ENCODE measurements at places on chromosomes 11 and 22.

DNA sequence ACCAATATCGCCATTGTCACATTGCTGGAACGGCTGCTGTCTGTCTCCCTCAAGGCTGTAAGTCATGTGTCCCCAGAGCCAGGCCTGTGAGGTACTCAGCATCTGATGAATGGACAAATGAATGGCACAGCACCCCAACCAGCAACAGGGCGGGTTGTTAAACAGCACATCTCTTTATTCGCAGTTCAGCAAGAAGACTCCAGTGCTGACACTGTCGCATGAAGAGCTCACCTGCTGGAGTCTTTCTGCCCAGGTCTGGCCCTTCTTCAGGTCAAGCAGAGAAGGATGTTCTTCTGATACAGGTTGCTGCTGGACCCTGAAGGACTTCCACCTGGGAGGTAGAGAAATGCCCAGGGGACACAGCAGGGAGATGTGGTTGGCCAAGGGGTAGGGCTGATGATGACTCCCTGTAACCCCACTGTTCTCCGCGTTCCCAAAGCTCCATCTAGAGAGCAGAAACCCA is 4.8 kb downstream of the SPATA19 start:
- no peak for DNase-seq

DNA sequence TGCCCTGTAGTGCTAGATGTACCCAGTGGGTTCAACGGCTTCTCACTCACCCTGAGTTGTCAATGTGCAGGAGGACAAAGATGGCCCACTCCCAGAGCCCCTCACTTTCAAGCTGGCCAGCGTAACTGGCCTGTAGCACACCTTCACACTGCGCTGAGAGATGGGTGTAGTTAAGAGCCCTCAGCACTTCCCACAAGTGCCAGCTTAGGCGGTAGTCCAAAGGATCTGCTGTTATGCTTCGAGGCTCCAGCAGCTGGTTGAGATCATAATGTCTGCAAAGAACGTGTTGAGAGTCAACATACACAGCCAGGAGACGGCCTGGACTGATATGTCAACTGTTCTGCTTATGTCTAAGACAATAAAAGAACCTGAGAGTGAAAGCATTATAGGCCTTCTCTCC is 14.7 kb upstream of the CHRNA10 start:
- DNase-seq: no peak

DNA sequence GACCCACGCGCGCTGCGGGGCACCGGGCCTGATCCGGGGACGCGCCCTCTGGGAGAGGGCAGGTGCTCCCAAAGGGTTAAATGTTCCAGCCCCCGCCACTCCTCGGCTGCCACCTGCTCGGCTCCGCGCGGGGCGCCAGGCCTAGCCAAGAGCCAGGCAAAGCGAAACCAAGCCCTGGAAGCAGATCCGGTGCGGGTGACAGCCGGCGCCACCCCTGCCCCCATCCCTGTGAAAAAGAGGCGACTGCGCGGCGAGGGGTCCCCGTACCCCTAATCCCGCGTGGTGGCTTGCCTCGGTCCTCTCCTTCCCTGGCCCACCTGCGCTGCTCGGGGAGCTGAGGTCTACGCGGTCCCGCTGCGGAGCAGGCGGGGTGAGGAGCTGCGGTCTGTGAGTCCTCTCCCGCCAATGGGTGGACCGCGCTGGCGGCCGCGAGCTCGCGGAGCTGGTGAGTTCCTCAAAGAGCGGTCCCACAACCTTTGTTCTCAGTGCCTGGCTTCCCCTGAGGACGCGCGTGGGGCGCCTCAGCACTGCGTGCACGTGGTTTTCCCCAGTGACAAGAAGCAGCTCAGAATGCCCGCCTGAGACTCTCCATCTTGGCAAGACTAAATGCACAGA is at the start of gene ME3:
Gene ME3 (minus strand): TSS at position 610 of the 615 bp plus-strand sequence.
- DNase-seq: peak; percentile 37

DNA sequence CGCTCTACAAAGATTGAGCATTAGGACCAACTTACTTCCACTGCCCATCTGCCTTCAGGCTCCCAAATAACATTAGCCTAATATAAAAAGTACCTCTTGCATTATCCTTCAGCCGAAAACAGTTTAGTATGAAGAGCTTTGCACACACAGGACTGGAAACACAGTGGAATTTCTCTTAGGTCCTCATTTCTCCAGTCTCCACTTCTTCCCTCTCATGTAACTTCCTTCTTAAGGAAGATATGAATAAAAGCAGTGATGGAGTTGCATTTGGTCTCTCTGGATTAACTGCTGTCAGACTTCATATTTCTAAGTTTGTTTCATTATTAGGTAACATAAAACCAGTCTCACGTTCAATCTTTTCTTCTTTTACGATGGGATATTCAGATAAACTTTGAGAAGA is 5.6 kb upstream of the MPEG1 start:
- DNase-seq: no peak

DNA sequence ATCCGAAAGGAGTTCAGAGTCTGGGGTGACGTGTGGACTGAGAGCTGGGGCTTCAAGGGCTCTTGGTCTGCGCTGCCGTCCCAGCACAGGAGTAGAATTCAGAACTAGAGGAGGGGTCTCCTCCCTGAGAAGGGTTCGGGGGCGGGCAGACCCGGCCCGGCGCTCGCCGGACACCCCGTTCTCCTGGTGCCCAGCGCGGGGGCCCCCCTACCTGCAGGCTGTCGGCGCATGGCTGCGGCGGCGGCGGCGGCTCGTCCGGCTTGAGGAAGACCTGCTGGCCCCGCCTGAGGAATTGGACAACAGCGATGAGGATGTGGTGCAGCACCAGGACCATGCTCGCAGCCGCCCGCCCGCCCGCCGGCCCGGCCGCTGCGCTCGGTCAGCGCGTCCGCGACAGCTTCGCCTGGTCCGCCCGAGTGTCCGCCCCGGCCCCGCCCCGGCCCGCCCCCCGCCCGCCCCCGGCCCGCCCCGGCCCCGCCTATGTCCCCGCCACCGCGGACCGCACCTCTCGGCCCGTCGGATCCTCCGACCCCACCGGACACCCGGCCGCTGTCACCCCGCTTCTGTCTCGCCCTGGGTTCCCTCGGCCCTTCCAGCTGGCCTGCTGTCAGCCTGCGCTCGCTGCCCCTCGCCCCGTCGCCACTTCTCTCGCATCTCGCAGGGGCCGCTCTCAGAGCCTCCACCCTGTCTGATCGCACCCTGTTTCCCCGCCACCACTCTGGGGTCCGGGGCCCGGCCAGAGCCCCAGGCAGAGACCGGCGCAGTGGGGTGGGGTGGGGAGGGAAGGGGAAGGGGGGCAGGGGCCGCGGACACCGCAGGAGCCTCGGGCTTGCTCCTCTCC is 32.0 kb downstream of the PDE2A start:
- DNase-seq: no peak

DNA sequence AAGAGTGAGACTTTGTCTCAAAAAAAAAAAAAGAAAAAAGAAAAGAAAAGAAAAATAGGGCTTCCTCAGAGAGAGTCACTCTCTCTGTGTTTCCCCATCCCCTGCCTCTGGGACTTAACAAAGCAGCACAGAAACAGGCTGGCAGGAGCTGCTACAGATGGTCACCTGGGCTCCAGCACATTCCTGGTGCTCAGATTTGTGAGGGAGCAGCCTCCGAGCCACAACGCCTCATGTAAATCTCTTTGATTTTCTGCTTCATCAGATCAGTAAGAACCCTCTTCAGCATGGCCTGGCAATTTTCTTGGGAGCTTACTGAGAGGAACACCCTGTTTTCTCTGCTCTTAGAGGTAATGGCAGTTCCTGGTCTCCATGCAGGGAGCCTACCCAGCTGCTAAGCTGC is 15.2 kb upstream of the LDHA start:
- no peak for DNase-seq

- peak; percentile 35 for DNase-seq
These were observed 998 bp downstream of the BAIAP2L2 start for GRCh38 chr22:38109371-38110001.

GRCh38 chr11:72471005-72471898 is 36.9 kb upstream of the CLPB start:
- DNase-seq: peak; percentile 63

DNA sequence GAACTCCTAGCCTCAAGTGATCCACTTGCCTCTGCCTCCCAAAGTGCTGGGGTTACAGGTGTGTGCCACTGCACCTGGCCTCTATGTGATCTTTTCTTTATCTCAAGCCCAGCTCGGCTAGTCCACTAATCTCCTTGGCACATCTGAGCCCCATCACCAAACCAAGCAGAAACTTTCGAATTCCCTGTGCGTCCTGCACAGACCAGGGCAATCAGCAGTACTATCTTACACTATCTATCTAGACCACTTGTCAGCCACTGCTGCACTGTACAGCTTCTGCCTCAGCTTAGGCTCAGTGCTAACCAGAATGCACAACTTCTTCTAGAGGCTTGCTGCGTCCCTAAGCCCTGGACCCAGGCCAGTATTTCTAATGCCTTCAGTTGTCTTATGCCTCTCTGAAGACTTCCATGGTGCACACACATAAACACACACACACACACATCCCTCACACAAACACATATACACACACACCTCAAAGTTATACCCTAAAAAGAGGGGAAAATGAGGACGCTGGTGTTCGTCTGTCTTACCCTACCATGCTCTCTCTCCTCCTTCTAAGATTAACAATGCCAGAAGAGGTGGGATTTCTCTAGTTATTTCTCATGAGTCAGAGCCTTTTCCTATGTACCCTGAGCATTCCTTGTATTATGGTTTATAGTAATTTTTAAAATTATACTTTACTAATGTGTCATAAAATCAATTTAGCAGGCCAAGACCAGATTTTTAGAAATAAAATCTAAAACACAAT is 59.3 kb upstream of the FAM181B start:
- no peak for DNase-seq

DNA sequence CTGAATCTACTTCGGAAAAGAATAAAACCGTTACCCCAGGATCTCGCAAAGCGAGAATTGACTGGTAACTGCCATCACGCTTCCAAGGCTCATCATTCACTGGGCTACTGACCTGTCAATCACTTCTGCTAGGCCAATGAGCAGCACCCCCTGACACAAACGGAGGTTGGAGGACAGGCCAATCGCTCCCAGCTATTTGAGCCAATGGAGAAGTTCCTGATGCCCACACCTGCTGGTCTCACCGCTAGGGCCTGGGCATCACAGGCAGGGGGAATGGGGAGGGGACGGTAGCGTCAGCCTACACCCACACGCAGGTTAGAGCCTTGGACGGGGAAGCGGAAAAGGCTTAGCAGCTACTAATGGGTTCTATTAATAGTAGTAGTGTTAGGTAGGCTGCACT is 56.7 kb upstream of the CHST1 start:
- no peak for DNase-seq

GRCh38 chr11:107565219-107565937 is at the start of gene ALKBH8:
ALKBH8 (minus strand) TSS chr11:107565735; CDS start chr11:107560893, 4,842 bp downstream.
- DNase-seq: peak; percentile 42

GRCh38 chr11:46306296-46306853 is 28.9 kb downstream of the CREB3L1 start:
- no peak for DNase-seq

GRCh38 chr11:13262096-13262495 is 15.5 kb upstream of the BMAL1 start:
- no peak for DNase-seq

DNA sequence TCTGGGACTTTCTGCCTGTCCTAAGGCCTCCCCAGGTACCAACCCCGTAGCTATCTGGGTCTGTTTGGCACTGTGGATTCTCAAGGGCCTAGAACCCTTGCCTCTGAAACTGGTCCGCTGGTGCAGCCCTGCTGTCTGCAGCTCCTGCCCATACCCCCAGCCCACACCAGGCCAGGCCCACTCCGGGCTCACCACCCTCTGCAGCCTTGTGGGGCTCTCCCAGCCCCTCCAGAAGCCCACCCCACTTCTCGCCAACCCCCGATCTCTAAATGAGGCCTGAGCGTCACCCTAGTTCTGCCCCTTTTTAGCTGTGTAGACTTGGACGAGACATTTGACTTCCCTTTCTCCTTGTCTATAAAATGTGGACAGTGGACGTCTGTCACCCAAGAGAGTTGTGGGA is 4.7 kb downstream of the KLHDC7B start:
- no peak for DNase-seq

GRCh38 chr11:107956543-107956942 is 28.3 kb downstream of the RAB39A start:
- no peak for DNase-seq

GRCh38 chr11:1701091-1701807 is 4.3 kb downstream of the KRTAP5-6 start:
- DNase-seq: no peak

- peak; percentile 10 for DNase-seq
These were observed 130.1 kb downstream of the SOX6 start for GRCh38 chr11:16226245-16226644.

DNA sequence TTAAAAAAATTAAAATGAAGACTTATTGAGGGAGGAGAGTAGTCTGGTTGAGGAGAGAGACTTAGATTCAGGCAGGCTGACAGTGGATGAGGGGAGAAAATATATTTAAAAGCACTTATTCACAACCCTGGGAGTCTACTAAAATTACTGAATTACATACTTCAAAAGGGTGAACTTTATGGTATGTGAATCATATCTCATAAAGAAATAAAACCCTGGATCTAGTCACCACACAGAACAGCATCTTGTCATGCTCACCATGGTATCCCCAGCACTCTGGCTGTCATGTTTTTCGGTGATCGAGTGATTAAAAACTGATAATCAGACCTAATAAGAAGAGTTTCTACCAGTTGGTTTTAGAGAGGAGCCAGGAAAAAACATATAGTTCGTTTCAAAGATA is 11.0 kb downstream of the TEAD1 start:
- no peak for DNase-seq

- no peak for DNase-seq
These were observed 138.4 kb downstream of the TTC17 start for GRCh38 chr11:43497144-43497543.

GRCh38 chr22:35368386-35368785 is 12.5 kb upstream of the HMOX1 start:
- no peak for DNase-seq

DNA sequence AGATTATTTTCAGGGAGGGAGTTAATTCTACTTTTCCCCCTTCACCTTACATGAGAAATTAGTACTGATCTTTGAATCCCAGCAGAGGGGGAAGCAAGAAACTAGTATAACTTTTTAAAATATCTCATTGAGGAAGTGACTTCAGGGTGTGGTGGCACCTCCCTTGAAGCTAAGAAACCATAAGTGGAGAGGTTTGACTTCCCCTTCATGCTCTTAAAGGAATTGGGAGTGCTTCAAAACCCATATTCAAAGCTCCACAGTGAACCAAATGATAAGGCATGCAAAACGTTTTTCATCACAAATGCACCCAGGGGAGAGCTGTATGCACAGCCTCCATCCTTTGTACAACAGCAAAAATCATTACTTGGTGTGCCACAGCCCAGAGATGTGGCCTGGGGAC is 540 bp downstream of the MS4A14 start:
- no peak for DNase-seq

DNA sequence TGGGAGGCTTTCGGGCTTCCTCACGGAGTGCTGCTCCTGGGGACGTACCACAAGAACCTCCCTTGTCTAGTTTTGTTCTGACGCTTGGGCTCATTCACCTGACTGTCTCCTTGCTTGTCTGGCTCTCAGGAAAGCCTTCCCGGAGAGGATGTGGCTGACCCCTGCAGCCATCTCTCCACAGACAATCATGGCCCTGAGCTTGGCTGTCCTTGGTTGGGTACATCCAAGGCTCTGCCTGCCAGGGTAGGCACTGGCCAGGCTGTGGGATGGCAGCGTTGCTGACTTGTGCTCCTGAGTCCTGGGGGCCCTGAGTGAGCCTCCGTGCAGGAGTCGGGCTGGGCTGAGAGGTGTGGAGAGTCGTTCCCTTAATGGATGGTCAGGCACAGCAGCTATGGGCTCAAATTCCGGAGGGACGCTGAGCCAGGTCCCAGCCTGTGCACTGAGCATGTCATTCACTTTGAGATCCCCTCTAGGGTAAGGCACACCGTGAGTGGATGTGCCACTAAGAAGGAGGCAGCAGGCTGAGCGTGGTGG is 32.8 kb downstream of the BCR start:
- DNase-seq: no peak

GRCh38 chr11:129275828-129276227 is 83.7 kb upstream of the ARHGAP32 start:
- no peak for DNase-seq

All from NCI-H1930 (cell line).